ENCODE measurements at places on chromosomes 2 and 18.

DNA sequence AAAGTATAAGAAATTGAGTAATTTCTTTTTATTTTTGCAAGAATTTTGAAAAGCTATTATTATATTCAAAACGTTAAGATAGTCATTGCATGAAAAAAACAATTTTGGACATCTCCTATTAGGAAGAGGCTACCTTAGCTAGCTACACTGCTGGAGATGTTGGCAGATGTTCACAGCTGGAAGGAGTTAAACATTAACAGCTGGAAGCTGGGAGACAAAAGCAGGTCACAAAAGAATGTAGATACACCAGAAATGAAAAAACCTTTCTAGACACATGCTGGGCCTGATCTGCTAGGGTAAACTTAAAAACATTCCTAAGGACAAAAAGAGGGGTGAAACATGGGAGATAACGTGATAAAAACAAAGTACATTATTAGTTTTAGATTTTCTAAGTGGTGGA, 84.4 kb downstream of the SESTD1 start:
- no peak for DNase-seq

DNA sequence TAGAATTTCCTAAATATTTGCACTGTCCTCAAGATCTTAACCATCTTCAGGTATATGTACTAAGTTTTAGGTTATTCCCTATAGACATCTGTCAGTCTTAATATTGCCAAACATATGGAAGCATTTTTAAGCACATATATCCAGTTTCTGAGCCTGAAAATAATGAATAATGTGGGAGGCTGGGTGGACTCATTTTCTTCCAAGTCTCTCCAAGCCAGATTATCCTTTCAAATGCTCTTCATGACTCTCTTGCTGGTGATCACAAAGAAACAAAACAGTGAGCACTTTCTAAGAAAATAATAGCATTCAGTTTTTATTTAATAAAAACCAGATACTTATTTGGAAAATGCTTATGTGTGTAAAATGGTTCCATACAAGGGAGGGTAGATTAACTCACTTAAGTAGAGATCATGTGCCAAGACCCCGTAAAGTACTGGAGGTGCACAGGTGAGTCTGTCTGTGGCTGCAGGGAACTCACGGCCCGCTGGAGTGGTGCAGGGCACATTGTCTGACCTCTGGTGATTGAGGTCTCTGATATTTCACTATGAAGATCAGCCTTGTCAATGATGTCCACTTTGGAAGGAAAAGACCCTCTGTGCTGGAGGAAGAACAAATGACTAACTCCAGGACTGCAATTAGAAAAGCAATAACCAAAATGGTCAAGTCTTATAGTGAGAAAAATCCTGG, 161.6 kb downstream of the TMEM18 start:
- DNase-seq, result no peak

GRCh38 chr18:51658436-51658835, 461.0 kb upstream of the MEX3C start:
- no peak for DNase-seq

- no peak for DNase-seq
Observed at GRCh38 chr18:63975628-63976027, 5.7 kb downstream of the SERPINB8 start.

DNA sequence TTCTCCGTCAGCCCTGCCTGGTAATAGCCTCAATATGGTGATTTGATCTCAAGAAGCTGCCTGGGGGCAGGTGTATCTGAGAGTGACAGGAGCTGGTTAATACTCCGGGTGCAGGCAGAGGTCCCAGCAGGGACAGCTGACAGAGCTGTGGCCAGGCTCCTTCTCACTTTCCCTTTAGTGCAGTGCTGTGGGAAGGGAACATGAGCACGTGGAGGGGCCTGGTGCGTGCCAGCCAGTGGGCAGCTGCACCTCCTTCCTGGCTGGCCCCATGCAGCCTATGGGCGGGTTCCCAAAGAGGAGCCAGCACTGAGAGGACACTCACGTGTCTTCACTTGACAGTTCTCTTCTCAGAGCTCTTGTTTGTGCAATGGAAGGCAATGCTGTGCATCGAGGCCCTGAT, 9.1 kb downstream of the CNNM4 start:
- no peak for DNase-seq

DNA sequence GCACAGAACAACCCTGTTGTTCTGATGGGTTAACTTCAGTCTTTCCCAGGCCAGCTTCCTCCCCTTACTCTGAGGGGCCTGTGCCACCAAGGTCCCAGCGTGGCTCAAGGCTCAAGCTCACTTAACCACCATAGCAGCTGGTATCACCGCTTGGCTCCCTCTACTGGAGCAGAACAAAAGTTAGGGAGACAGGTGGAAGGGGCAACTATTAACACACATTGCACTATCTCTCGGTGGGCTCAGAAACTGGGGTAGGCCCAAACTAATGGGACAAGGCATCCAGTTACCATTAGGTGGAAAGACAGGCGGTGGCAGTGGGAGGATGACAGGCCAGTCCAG, 88.7 kb upstream of the ATL2 start:
- peak; percentile 57 for DNase-seq
